CD4-positive, CD25-positive, alpha-beta regulatory T cell (primary cell): ENCODE measurements at places on chromosomes 7 and 10.
A peak's percentile ranks its signal among the peaks of the same experiment; 100 is the strongest.

GRCh38 chr7:130379921-130380860 lies at the start of gene CPA1:
TSS of gene CPA1 (plus strand) at chr7:130380494. CDS start at chr7:130380521, 27 bp downstream.
- DNase-seq, result no peak

GRCh38 chr7:135514856-135515255 lies 5.0 kb upstream of the CNOT4 start:
- no peak for DNase-seq

DNA sequence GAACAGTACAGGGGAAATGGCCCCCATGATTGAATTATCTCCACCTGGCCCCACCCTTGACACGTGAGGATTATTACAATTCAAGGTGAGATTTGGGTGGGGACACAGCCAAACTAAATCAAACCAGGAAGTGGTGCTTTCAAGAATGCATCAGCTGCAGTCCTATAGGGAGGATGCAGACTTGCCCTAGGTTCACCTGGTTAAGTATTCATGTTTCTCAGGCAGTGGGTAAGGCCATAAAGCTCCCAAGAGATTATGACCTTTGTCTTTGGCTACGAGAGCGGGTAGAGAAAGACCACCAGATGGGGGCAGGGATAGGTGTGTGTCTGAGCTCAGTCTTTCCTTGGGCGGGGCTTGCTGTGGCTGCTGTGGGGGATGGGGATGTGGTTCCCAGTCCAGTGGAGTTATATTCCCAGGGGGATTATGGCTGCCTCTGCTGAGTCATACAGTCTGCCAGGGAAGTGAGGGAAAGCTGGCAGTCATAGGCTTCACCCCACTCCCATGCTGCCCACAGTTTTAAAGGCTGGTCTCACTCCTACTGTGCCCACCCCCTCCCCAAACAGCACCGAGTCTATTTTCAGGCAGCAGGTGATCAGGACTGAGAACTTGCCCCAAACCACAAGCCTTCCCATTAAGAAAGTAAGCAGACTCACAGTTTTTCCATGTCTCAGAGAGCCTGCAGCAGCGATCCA lies 8.4 kb upstream of the R3HCC1L start:
- DNase-seq, result no peak

DNA sequence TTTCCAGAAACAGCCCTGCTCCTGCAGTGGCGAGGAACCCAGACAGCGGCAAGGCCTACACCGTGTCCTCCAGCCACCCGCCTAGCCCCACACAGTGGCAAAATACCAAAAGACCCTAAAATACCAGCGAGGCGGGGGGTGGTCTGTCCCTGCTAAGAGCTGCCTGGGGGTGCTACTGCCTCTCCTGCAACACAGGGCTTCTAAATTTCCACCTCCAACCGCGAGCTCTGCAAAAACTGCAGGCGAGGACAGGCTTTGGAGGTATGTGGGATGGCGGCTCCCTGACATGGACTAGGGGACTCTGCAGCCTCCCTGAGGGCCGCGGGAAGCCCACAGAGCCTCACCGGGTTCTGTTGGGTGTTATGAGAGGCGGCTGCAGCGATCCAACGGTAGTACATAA lies 122.3 kb downstream of the WDR37 start:
- DNase-seq, result no peak

GRCh38 chr10:4043897-4044665 lies 259.1 kb upstream of the KLF6 start:
- DNase-seq, result no peak

DNA sequence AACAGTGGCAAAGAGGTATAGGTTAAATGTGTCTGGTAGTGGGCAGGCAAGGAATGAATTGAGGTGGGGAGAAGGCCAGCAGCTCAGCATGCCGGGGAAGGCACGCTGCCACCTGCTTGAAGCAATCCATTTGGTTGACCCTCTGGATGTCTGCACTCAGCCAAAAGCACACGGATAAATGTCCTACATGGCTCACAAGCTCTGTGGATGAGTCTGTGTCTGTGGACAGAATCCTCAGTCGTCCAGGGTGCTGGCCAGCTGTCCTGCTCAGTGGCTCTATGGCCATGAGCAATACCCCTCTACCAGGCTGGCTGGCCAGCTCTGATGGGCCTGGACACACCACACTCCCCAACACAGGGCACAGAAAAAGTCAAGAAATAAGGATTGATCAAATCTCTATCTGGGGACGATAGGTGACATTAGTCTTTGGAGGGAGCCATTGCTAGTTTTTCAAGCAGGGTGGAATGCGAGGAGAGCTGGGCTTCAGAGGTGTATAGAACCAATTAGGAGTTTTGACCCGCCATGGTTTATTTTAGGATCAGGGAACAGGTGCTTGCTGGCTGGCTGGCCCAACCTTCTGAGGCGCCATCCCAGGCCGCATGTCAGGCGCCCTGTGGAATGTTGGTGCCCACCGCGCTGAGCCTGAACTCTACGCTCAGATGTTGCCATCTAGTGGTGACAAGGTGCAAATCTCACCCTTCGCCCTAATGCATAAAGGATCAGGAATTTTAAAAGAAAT lies 493.4 kb downstream of the TNS3 start:
- no peak for DNase-seq

DNA sequence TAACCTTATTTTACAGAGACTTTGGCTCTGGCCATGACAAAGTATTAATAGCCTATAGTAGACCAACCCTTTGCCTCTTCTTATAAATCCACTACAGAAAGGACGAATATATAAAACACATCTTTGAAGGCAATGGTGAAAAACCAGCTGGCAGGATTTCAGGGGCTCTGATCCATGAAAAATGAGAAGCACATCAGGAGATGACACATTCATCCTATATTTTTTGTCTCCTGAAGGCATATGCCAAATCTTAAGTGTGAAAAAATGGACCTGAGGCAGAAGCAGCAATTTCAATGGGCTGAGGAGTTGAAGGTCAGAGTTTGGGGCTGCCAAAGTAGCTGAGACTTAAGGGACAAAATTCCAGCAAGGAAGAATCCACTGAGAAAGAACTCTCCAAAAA lies 14.4 kb downstream of the RNF216 start:
- DNase-seq, result no peak

- no peak for DNase-seq
These were observed 56.6 kb downstream of the PARD3 start for GRCh38 chr10:34758447-34758996.

DNA sequence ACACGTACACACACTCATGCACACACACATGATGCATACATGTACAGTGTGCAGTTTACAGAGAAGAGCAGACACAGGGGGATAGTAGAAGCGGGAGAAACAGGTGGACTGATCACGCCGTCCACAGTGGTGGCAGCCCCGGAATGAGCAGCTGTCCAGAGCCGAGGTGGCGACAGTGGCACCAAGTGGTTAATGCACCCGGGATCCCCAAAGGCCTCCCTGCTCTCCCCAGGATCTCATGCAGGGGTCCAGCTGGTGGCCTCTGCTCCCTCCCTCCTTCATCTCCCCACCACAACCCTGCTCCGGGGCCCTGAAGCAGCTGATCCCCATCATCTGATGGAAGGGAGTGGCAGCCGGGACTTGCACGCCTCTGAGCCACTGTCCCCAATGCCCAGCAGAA lies 29.7 kb downstream of the TMEM130 start:
- no peak for DNase-seq

DNA sequence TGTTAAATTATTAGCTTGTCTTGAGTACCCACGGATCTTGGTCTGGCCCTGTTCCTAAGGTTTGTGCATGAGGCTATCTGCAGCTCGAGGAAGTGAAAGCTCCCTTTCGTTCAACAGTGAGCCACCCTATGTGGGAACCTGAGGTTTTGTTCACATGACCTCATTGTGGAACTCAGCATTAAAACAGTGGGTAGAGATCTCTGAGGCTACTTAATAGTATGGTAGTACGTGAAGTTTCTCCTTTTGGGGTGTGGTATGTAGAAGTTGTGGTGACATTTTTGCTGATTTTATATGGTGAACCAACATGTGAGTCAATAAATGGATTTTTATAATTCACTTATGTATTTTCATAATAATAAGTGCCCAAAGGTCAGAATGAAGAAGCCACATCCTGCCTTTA lies 252.7 kb upstream of the FERD3L start:
- no peak for DNase-seq

- no peak for DNase-seq
These were observed 53.8 kb upstream of the CPXM2 start for GRCh38 chr10:123945325-123945920.

- no peak for DNase-seq
These were observed 154.7 kb downstream of the PON1 start for GRCh38 chr7:95169678-95170077.

DNA sequence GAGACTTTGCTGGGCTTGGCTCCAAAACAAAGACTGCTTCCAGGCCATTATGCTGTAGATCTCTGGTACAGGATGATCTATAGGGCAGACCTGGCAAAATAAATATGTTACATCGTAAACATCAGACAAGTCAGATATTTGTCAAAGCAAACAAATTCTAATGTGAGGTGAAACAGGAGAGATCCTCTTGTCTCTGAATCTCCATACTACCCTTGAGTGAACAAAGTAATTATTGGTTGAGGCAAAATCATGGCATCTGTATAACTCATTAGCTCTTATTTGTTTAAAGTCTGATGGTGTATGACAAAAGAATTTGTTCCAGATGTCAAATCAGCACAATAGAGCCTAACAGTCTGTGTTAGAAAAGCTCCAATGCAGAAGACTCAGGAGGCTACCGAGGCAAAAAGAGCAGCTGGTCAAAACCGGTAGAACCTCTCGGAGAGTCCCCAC lies 1291.5 kb downstream of the TYW1 start:
- DNase-seq, result no peak

DNA sequence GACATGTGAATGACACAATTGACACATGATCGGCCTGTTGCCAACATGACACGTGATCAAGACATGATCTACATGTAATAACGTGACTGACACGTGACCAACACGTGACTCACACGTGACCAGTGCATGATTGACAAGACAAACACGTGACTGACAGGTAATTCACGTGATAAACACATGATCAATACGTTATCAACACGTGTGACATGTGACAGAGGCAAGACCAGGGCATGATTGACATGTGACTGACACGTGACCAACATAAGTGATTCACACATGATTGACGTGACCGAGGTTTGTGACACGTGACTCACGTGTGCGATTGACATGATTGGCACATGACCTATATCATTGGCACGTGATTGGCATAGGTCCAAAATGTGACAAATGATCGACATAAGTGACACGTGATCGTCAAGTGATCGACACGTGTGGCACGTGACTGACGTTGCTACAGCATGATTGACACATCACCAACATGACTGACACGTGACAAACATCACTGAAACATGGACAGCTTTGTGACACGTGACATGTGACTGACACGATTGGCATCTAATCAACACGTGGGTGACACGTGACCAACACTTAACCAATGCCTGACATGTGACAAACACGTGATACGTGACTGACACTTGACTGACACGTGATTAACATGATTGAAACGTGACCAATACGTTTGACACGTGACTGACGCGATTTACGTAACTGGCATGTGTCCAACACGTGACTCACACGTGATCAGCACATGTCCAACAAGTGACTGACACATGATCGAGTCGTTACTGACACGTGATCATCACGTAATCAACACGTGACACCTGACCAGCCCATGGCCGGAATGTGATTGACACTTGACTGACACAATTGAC lies 23.0 kb downstream of the CRPPA start:
- DNase-seq, result no peak

DNA sequence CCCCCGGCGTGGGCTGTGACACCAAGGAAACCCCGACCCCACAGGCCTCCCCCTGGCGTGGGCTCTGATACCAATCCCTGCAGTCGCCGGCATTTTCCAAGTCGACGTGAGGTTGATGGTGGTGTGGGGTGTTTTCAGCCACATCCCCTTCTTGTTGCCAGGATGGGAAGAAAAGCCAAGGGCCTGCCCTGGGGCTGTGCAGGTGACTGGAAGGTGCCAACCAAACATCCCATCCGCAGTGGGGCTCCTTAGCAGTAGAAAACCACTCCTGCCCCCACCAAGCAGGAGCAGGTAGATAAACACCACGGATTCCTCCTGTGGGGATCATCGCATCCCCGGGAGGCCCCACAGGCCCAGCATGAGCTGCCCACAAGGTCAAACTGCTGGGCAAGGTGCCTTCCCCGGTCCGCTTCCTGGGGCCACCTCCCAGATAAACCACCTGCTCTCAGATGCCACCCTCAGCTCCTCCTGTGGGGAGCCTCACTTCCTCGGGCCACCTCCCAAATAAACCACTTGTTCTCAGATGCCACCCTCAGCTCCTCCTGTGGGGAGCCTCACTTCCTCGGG lies 88.5 kb upstream of the DIP2C start:
- no peak for DNase-seq

DNA sequence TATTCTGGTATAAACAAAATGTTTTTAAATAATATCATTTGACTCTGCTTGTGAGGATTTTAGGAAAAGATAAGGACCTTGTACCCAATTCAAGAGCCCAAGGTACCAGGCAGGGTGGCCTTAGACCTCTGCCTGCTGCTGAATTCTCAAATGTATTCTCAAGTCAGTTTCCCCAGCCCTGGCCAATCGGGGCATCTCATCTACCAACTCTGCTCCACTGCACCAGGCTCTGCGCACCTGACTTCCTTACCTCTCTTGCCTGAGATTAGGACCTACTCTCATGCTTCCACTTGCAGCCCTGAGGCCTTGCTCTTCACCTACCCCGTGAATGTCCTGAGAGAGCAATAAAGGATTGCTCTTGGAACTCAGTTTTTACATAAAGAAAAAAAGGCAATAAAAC lies 69.6 kb upstream of the EZH2 start:
- DNase-seq, result no peak

GRCh38 chr10:92914478-92915325 lies 66.4 kb downstream of the EXOC6 start:
- DNase-seq, result peak; percentile 18

DNA sequence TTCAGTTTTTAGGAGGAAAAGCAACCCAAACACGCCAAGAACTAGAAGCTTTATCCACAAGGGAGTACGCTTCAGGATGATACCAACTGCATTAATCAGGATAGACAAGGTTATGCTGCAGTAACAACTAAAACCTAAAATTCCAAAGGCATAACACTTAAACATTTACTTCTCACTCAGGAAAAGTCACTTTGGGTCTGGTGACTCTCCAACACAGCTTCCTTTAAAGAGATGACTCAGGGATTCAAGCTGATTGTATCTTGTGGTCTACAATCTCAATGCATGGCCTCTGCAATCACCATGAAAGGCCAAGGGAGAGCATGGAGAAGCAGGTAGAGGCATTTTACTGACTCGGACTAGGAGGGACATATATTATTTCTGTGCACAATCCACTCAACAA lies 315.8 kb downstream of the KCNMA1 start:
- DNase-seq, result no peak

- no peak for DNase-seq
These were observed 91.5 kb upstream of the EGR2 start for GRCh38 chr10:62907470-62908212.

- no peak for DNase-seq
These were observed 288.9 kb downstream of the KLF6 start for GRCh38 chr10:3496138-3496537.

- no peak for DNase-seq
These were observed 27.3 kb upstream of the IFRD1 start for GRCh38 chr7:112422842-112423496.
